ENCODE measurements at places on chromosomes 13 and 19. TPM values are rescaled to one million over a fixed set of nuclear protein-coding genes. Genes with fewer than 3 reads are reported as not detected.

GRCh38 chr13:75417656-75418055, 64.3 kb downstream of the TBC1D4 start:
- no peak overlapping the region for H3K4me3 ChIP-seq
- peaks cover 38% of the 10 kb centered on the region for H3K4me1 ChIP-seq
- no peak overlapping the region for H3K27ac ChIP-seq
- no peak for DNase-seq
- H3K27me3 ChIP-seq: no peaks in the 10 kb centered on the region

Gene CEACAM3
- total RNA-seq: 1.2 TPM

DNA sequence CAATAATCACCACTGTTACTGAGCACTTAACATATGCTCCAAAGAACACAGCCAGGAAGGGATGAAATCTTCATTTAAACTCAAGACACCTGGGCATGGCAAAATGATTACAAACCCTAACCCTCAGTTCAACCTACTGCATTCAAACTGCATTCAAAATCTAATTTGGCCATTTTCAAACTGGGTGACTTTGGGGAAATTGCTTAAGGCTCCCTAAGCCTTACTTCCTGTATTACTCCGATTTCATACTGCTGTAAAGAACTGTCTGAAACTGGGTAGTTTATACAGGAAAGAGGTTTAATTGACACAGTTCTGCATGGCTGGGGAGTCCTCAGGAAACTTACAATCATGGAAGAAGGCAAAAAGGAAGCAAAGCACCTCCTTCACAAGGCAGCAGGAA, 50.4 kb downstream of the CBY2 start:
- no peaks in the 10 kb centered on the region for H3K36me3 ChIP-seq
- no peak overlapping the region for H3K4me3 ChIP-seq
- H3K27ac ChIP-seq: no peak overlapping the region
- no peaks in the 10 kb centered on the region for H3K4me1 ChIP-seq

Gene ZNF729
- total RNA-seq: not detected

GRCh38 chr19:31531326-31531725, 182.1 kb upstream of the TSHZ3 start:
- DNase-seq: no peak
- H3K4me1 ChIP-seq: no peaks in the 10 kb centered on the region
- no peak overlapping the region for H3K4me3 ChIP-seq
- H3K27me3 ChIP-seq: no peaks in the 10 kb centered on the region
- H3K36me3 ChIP-seq: no peaks in the 10 kb centered on the region

Gene PEG3
- total RNA-seq: 5.7 TPM

DNA sequence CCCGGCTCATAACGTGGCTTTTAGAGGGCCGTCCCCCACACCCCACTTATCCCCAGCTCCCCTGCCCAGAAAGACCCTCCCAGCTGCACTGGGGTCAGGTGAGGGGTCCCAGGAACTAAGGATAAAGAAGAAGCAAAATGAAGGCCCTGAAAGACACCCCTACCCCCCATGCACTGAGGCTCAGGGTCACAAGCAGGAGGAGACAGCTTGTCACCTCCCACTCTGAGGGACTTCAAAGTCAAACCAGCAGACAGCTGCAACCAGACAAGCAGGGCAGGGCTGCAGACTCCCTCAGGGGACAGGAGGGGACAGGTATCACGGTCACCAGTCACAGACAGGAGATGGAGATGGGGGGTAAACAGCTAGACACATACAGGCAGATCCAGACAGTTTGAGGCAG, 6.1 kb upstream of the NANOS3 start:
- H3K27ac ChIP-seq: no peak overlapping the region
- H3K27me3 ChIP-seq: no peaks in the 10 kb centered on the region
- no peak for DNase-seq
- peaks cover 6% of the 10 kb centered on the region for H3K4me1 ChIP-seq
- no peak overlapping the region for H3K4me3 ChIP-seq
- no peaks in the 10 kb centered on the region for H3K36me3 ChIP-seq

Gene TRIP10
- total RNA-seq: 88.1 TPM

Gene RFX1
- total RNA-seq: 17.8 TPM

- H3K27me3 ChIP-seq: no peaks in the 10 kb centered on the region
- DNase-seq: no peak
- H3K4me3 ChIP-seq: no peak overlapping the region
- no peak overlapping the region for H3K27ac ChIP-seq
- H3K36me3 ChIP-seq: no peaks in the 10 kb centered on the region
- no peaks in the 10 kb centered on the region for H3K4me1 ChIP-seq
These were observed 38.2 kb upstream of the GJB6 start for GRCh38 chr13:20270163-20270865.

DNA sequence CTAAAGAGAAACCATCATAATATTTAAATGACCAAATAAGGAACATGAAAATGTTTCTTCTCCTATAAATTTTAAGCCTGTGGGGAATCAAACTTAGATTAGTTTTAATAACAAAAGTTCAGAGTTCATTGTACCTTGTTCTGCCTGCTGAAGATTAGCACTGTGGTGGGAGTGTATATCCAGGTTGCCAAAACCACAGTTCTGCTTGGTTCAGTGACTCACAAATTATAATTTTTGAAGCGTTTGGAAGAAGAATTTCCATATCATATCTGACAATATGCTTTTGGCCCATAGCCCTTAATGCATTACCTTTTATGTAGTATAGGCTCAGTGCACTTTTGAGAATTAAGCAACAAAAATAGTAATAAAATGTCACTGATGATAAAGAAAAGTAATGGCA, 545.2 kb downstream of the GPC6 start:
- H3K36me3 ChIP-seq: no peaks in the 10 kb centered on the region
- no peaks in the 10 kb centered on the region for H3K27me3 ChIP-seq
- no peak overlapping the region for H3K4me3 ChIP-seq
- no peak overlapping the region for H3K27ac ChIP-seq
- no peaks in the 10 kb centered on the region for H3K4me1 ChIP-seq
- no peak for DNase-seq

Gene TLE2
- 58.6 TPM for total RNA-seq

Measured in upper lobe of right lung (tissue), 1 donor.